ENCODE measurements at places on chromosomes 3 and 15.

- DNase-seq, result no peak
These were observed 9.2 kb downstream of the ACAA1 start for GRCh38 chr3:38127611-38128302.

DNA sequence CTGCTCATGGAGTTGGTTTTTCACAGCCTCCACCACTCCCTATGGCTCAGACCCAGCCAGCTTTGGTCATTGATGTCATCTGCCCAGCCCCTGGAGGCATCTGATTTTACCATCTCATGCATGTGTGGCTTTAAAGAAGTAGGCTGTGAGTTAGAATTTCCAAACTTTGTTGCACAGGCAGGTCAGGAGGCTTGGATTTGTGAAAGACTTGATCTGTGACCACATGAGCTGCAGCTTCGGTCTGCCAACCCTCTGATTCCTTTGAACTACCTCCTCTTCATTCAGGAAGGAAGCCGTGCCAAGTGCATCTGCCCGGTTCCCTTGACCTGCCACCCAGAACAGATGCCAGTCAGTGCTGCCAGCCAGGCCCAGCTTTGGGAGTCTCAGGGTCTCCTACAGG, 9.2 kb downstream of the CTXND1 start:
- DNase-seq, result no peak

GRCh38 chr3:103057003-103057402, 622.2 kb downstream of the ZPLD1 start:
- DNase-seq, result no peak

DNA sequence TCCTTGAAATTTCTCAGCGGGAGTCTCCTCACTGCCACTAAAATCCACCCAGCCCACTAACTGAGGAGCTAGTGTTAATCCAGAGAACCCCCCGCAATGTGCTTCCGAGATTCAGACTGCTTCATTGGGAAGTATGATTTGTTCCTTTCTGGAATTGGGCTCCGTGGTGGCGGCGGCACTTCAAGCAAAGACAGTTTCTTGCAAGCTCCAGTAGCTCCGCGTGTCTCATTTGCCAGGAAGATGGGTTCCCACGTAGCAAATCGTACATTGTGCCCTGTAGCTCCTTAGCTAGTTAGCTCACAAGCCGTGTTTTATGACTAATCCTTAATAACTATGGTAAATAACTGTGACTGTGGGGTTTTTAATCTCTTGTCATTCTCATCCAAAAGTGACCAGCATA, 45.4 kb downstream of the SLC6A1 start:
- DNase-seq, result no peak

GRCh38 chr15:38696109-38696727, 131.6 kb upstream of the RASGRP1 start:
- DNase-seq, result no peak

DNA sequence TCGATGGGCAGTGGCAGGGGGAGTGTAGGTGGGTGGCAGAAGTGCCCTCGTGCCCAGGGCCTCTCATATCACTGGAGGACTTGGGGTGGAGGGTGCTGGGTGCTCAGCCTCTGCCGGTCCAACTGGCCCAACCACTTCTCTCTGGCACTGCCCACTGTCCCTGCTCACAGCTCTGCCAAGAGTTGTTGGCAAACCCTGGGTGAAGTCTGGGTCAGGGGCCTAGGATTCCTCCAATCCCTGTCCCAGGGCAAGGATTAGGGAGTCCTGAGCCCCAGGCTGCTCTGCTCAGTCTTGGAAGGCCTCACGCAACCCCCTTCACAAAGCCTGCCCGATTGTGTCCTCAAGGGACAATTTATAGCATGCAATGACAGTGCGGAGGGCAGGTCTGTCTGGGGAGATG, 5.2 kb upstream of the PRKCD start:
- no peak for DNase-seq

GRCh38 chr3:52528586-52529375, 4.9 kb downstream of the NT5DC2 start:
- DNase-seq, result no peak

- no peak for DNase-seq
These were observed 15.8 kb downstream of the C3orf85 start for GRCh38 chr3:109152320-109152719.

GRCh38 chr3:63967675-63968611, 55.4 kb downstream of the PSMD6 start:
- no peak for DNase-seq

DNA sequence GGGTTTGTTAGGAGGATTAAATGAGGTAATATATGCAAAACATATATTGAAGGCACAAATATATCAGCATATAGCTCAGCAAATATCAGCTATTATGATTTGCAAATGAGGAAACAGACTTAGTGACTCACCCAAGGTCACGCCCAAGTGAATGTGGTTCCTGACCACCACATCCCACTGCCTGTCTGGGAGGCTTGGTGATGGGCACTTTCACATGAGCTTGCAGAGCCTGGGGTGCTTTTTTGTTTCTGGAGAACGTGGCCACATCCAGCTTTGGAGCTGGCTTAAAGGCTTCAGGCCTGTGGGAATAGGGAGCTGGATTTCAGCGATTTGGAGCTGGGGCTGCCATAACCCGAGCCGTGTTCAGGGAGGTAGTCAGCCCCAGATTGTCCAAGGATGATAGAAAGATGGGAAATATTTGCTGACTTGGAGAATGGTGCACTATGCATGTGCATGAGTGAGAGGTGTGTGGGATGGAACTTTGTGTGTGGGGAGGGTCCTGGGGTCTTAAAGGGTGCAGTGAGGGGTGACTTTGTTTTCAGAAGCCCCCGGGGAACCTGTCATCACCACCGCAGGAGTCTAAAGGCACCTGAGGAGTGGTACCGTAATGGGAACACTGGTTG, 12.0 kb upstream of the FGD5 start:
- DNase-seq, result no peak

DNA sequence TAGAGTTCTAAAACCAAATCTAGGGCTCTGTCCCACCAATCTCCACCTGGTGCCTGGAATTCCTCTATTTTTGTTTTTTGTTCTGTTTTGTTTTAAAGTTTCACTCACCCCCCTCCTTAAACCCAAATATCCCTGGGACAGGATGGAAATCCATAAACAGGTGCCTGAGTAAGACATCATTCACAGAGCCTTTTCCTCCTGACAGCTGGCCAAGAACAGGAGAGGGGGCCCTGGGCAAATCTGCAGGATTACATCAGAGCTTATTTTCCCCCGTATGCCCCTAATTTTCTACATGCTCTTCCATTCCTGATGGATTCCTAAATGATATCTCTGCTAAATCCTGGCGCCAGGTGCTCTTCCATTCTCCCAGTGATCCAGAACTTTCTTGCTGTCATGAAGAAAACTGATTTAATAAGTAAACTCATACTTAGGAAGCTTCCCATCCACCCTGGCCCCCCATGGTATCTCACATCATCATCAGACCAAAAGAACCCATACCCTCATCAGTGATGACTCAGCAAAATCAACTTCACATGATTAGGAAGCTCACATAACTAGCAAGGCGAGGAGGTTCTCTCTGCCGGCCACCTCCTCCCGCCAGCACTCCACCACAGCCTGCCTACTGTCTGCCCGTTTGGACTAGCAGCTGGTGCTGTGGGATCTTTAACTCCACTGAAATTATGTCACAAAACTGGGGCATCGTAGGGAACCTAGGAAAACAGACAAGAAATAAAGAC, 61.0 kb downstream of the LIPC start:
- no peak for DNase-seq

GRCh38 chr15:63045465-63045840, 2.9 kb downstream of the TPM1 start:
- DNase-seq, result no peak

DNA sequence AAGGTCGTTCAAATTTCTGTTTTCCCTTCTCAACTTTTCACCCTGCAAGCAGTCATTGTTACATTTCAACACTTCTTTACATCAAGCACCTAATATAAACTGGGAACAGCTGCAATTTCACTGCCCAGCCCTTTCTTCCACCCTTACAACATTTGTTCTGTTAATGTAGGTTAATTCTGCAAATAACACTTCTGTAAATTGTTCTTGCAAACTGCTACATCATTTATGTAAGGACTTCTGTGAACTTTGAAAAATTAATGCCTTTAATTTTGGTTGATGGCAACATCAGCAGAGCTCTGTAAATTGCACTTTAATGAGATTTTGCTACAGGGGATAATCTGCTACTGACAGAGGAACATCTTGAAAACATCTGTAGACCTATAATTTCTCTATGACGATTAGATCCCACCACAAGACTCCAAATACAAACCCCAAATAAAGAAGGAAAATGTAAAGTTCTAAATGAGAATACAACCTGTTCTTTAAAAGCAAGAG, 93.5 kb downstream of the ZIC4 start:
- DNase-seq, result no peak

- DNase-seq, result peak; percentile 51
These were observed 162.5 kb upstream of the CHRNA7 start for GRCh38 chr15:31867536-31868442.

DNA sequence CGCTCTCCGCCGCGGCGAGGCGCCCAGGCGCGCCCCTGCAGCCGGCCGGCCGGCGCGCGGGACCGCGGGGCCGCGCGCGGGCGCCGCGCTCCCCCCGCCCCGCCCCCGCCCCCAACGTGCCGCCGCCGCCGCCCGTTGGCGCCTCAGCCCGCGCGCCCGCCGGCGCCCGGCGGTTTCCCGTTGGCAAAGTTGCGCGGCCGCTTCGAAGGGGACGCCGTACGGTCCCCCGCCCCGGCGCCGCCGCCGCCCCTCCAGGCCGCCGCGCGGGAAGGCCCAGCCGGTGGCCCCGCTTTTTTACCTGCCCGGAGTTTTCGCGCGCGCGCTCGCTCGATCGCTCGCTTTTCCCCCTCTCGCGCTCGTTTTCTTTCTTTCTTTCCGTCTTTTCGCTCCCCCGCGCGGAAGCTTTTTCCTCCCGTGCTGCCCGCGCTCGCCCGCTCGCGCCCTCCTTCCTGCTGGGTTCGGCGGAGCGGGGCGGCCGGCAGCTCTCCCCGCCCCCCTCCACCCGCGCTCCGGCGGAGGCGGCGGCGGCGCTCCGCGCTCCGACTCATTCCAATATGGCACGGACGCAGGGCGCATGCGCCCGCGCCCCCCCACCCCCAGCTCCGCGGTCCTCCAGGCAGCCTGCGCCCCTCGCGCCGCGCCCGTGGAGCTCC, at the start of gene SFMBT1:
SFMBT1 (minus strand) TSS at position 556 of the 653 bp plus-strand sequence. CDS start 76,945 bp downstream, outside the sequence.
- peak; percentile 20 for DNase-seq

DNA sequence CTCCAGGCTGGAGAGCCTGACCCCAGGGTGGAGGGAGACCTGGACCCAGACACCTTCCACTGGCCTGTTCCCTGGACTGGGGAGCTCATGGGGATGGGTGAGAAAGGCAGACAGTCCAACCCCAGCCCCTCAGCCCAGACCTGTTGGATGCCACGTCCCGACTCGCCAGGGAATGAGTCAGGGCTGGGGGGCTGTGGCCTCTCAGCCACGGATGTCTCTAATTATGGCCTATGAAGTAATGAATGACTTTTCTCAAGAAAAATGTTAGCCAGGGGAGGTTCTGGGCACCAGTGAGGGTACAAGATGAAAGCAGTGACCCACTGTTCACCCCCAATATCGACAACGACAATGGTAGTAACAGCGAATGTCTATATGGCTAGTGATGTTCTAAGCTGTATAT, 107.0 kb upstream of the RPL32 start:
- no peak for DNase-seq

DNA sequence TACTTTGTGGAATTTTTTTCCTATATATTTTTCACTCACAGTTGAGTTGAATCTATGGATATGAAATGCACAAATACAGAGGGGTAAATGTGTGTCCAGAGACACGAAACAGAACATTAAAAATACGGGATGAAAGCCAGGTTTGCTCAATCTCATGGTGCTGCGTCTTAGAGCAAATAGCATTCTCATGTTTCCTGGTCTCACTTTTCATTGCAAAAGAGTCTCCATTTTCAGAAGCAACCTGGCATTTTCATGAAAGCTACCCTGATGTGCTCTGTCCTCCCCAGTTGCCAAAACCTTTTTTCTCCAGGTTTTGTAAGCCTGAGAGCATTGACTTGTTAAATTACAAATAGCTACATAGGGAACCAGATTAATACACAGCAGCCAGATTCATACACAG, 49.5 kb upstream of the MBNL1 start:
- DNase-seq, result no peak

DNA sequence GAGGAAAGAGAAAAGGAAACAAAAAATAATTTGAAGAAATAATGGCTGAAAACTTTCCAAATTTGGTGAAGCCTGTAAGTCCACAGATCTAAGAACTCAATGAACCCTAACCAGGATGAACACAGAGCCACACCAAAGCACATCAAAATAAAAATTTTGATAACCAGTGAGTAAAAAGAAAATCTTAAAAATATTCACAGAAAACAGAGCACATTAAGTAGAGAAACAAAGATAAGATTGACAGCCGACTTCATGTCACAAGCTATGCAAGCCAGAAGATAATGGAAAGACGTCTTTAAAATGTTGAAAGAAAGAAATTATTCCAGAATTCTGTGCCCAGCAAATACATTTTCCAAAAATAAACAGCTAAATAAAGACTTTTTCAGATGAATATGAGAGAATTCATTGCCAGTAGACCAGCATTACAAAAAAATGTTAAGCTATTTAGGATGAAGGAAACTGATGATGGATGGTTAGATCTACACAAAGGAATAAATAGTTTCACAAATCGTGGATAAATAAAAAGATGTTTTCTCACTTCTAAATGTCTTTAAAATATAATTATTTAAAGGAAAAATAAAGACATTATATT, 140.2 kb upstream of the SKOR1 start:
- DNase-seq, result no peak

- no peak for DNase-seq
These were observed 7.0 kb downstream of the TLR9 start for GRCh38 chr3:52218454-52218853.

- DNase-seq, result no peak
These were observed 110.0 kb downstream of the XXYLT1 start for GRCh38 chr3:195160908-195161434.

- DNase-seq, result no peak
These were observed 29.9 kb upstream of the TTC14 start for GRCh38 chr3:180571831-180572598.

DNA sequence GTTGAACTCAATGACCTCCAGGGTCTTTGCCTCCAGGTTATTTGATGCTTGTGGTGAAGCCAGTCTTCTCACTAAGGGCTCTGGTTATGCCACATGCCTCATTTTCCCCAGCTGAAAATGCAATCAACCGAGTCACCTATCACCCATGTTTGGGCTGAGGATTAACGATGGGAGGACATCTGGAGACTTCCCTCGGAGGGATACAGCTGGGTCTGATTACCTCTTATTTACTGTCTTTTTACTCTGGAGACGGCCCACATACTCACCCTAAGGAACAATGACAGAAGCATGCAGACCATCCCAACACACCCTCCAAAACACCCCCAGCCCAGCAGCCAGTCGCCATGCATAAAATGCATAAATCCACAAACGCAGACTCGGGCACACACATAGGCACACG, 187.4 kb downstream of the OPA1 start:
- DNase-seq, result no peak

- peak; percentile 64 for DNase-seq
These were observed 3.7 kb upstream of the CPA3 start for GRCh38 chr3:148861277-148861869.

DNA sequence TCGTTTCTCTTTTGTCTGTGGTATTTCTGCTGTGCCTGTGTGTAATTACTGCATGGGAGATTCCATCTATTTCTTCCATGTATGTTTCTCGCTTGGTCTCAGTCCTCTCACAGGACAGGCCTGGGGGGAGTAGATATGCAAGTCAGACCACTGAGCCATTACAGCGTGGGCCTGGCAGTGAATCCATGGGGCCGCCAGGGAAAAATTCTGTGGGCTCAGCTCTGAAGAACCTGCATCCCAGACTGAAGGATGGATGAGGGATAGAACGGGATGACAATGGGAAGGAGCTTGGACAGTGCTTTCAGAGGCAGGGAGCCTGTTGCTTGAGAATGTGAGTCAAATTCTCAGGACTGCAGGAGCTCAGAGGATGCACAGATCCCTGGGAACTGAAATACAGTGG, 24.8 kb downstream of the GRAMD2A start:
- no peak for DNase-seq

All from SHP77 (cell line).